ENCODE measurements at places on chromosomes 3 and 15. TPM values are rescaled to one million over a fixed set of nuclear protein-coding genes. Genes with fewer than 3 reads are reported as not detected.

DNA sequence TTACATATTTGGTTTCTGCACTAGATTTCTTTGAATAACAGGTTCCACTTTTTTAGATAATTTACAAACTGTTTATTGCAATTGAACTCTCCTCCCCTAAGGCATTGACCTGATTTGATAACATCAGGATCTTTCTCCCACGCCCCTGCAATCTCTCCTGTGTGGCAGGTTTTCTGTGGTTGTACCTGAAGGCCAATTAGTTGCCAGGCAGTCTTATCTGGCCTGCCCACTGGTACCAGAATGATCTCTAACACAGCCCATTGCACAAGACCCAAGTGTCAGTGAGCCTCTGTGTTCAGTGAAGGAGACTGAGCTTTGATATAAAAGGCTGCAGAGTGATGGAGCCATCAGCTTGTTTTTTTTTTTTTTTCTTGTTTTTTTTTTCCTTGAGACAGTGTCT is 3.3 kb downstream of the ACAD9 start:
- no peak for DNase-seq

- DNase-seq: no peak
Observed at GRCh38 chr15:81265256-81265943, 58.5 kb downstream of the STARD5 start.

GRCh38 chr15:23073890-23074646 is 34.7 kb upstream of the TUBGCP5 start:
- DNase-seq: peak; percentile 47

- peak; percentile 99 for DNase-seq
Observed at GRCh38 chr3:124780356-124780755, 50.1 kb downstream of the UMPS start.

DNA sequence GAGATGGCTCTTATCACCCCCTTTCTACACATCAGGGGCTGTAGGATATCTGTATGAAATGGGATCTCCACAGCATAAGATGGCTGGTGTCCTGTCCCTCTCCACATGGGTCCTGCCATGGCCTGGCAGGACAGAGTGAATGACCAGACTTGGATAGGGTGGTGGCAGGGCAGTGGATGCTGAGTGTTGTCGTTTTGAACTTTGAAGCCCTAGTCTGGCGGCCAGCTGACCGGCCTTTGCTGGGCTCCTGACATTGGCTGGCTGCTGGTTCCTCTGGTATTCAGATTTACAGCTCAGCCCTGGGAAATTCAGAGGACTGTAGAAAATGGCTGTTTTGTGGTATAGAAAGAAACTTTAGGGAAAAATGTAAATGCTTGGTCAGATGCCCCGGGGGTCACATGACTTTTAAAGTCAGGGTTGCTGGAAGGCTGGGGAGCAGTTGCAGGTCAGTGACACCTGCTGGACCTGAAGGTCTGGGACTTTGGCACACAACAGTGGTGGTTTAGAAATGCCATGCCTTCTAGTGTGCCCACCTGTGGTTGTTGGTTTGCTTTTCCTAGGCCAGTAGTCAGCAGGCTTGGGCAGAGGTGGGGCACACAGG is 13.5 kb upstream of the PGPEP1L start:
- DNase-seq: no peak

- no peak for DNase-seq
Observed at GRCh38 chr3:127425505-127426443, 137.9 kb upstream of the PRR20G start.

- DNase-seq: no peak
Observed at GRCh38 chr15:101313041-101313761, 18.2 kb upstream of the SNRPA1 start.

GRCh38 chr15:85770096-85771041 is 24.4 kb downstream of the KLHL25 start:
- no peak for DNase-seq

GRCh38 chr3:172046268-172046915 is 7.0 kb downstream of the FNDC3B start:
- DNase-seq: peak; percentile 48

DNA sequence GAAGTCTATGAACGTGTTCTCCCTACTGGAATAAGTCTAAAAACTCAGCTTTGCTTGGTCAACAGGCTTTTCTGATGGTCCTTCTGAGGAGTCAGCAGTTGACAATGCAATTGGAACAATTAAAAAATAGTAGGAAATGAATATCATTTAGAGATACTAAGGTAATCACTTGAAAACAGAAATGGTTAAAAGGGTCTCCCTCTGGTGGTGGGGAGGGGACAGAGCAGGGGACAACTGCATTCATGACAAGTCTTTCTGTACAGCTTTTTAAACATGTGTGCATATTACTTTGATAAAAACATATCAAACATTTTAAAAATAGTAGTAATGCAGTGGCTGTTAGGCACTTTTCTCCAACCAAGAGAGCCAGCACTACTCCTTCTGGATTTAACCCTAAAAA is 119.9 kb upstream of the FHIT start:
- DNase-seq: no peak

DNA sequence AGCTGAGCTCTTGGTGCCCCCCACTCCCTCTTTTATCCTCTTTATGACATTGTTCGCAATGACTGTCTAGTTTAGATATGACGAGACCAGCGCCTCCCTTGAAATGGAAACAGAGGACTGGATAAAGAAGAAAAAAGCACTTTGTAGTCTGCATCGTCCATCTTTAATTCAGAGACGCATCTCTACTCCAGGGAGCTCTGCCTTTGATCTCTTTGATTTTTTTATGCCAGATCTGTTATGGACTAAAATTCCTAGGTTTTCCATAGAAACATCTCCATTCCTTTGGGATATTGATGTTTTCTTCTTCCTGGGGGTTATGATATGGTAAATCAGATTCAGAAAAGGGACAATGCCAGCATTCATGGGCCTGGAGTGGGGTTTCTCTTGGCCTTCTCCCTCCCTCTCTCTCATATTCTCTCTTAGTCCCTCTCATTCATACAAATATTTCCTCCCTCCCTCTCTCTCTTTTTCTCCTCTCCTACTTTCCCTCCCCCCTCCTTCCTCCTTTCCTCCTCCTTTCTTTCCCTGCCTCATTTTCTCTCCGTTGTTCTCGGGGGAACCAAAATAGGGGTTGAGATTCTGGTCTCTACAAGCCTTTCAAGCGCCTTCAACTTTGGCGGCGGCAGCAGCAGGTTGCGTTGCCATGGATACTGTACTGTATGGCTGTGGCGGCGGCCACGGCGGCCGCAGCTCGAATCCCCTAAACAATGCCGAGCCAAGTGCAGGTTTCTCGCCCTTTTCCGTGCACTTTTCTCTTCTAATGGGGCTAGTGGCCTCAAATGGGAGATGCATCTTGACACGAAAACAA is 45.5 kb downstream of the ZIC4 start:
- DNase-seq: no peak

DNA sequence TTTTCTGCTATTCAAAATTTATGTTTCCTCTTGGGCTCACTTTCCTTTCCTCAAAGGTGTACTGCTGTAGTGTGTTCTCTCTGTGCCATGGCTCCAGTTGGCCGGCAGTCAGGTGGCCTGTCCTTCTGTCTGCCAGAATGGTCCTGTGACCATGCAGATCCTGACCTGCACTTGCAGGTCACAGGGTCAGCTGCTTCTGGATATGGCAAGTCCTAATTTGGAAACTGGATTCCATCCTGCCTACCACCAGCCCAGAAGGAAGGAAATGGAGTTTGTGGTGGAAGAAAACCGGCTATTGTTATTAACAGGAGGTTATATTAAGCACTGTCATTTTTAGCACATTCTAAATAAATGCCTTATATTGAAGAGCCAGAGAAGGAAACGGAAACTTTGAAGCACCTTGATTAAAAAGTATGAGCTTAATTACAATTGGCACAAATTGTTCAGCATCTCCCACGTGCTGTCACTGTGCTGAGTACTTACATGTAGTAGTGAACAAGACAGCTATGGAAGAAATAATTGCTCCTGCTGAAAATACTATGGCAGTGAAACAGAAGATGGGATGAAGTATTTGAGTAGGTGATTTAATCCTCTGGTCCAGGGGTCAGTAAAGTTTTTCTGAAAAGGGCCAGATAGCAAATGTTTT is 362.8 kb downstream of the PTPRG start:
- no peak for DNase-seq

GRCh38 chr3:24291646-24292045 is 203.0 kb downstream of the THRB start:
- DNase-seq: no peak

DNA sequence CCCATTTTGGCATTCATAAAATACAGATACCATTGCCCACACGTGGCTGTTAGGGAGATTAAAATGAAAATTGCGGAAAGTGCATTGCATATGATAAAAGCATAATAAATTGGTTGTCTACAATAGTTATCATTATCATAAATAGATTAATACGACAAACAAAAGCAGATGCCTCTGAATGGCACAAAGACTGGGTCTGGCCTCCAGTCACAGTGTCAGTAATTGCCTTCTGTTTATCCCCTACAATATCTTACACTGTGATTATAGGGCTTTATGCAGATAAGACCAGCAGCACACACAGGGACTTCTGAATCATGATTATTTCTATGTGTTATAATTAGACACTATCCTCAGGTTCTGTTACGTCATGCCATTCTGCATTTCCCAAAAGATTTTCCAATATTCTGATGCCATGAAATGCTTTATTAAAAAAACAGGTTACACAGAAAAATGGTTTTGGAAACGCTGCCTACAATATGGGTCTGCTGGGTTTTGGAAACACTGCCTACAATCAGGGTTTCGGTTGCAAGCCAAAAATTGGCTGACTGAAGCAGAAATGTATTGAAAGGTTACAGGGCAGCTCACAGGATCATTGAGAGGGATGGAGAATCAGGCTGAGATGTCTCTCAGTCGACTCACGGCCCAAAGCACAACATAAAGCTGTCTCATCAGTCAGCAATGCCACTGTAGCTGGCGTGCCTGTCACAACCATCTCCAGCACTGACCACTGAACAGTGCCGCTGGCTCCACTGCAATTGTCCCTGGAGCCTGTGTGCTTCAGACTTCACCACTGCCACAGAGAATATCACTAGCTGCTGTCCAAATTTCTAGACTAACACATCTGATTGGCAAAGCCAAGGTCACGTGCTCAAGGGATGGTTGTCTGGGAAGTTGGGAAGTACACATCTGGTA is 248.1 kb downstream of the ERC2 start:
- peak; percentile 1 for DNase-seq

DNA sequence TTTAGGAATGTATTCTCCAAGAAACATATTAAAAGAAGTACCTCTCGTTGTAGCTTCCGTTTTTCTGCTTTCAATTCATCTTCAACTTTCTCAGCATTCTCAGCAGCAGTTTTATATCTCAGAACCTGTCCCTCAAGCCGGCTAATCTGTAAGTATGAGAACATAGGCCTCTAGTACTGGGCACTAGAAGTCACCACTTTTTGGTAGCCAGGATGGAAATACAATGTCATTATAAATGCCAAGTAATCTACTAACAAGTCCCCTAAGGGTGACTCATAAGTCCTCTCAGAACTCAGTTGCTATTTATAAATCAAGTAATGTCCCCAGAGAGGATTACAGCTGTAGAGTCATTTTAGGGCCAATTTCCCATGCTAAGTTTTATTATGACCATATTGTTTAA is 61.1 kb downstream of the MLH1 start:
- DNase-seq: peak; percentile 85

DNA sequence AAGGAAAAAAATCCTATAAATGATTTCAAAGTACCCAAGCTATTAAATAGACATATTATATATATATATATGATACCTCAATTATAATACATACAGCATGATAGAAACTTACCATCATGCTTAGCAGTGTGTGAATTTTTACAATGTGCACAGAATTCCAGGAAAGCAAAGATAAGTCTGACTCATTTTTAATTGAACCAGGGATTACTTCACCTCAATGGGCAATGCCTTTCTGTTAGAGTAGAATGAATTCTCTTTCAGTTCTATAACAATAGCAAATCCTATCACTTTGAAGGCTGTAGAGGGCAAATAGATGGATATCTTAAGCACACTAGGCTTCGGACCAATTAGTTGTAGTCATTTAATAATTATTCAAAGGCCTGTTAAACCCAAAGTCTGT is 54.8 kb upstream of the P3H2 start:
- DNase-seq: peak; percentile 68

GRCh38 chr3:67655364-67656121 is 1.1 kb upstream of the SUCLG2 start:
- DNase-seq: no peak

GRCh38 chr3:87488765-87489164 is 212.4 kb upstream of the POU1F1 start:
- DNase-seq: no peak

- DNase-seq: no peak
Observed at GRCh38 chr3:120682095-120682681, at the start of gene HGD. Gene HGD, minus strand, starts transcription at chr3:120682239. Its CDS starts 128 bp downstream, at chr3:120682111.

DNA sequence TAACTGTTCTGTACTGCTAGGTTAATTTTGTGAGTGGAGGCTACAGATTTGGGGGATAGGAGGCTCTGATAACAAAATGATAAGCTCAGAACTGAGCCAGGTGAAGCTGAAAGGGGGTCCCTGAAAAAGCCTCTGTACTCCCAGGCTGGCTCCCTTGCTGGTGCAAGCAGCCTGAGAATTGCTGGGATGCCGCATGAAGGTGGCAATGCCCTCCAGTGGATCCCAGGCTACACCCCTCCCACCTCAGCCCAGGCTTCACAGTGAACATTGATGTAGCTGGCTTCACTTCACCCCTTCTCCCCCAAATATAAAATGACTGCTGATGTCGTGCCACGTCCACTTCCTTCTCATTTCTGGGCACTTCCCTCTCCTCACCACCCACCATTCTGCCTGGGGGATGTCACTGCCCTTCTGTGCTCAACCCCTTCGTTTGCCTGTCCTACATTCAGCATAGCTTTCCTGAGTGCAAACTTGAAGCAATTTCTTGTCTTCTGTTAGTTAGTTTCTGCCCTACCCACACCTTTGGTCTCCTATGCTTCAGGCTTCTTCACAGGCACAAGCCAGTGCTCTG is 9.7 kb upstream of the ARHGEF26 start:
- no peak for DNase-seq

DNA sequence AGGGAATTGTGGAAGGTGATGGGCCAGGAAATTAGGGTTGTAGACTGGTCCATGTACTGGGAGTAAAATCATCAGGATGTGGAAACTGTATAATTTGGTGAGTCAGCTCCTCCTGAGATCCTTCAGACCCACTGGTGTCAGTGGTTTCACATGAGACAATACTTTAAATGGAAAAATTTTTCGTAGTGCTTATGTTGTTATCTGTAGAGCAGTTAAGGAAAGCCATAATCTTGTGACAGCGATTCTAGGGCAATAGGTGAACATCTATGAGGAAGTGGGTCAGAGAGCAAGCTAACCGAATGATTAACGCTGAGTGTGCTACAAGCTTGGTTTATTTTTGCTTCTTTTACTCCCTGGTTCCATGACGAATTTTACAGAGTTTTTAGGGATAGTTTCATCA is 200.6 kb downstream of the CADM2 start:
- DNase-seq: no peak

The RNU5B-1 gene
- not detected for total RNA-seq

The GCNT3 gene
- total RNA-seq: 1.6 TPM

The GRIP2 gene
- total RNA-seq: 6.8 TPM

The LMAN1L gene
- total RNA-seq: not detected

The MAGEL2 gene
- total RNA-seq: not detected

The CLCN2 gene
- total RNA-seq: 2.5 TPM

The TIGIT gene
- total RNA-seq: not detected

All from M059J (cell line).